ENCODE measurements at places on chromosomes 12 and 14.
A peak's percentile ranks its signal among the peaks of the same experiment; 100 is the strongest.

- no peak for DNase-seq
These were observed 134.8 kb upstream of the ARHGAP5 start for GRCh38 chr14:31942166-31942841.

DNA sequence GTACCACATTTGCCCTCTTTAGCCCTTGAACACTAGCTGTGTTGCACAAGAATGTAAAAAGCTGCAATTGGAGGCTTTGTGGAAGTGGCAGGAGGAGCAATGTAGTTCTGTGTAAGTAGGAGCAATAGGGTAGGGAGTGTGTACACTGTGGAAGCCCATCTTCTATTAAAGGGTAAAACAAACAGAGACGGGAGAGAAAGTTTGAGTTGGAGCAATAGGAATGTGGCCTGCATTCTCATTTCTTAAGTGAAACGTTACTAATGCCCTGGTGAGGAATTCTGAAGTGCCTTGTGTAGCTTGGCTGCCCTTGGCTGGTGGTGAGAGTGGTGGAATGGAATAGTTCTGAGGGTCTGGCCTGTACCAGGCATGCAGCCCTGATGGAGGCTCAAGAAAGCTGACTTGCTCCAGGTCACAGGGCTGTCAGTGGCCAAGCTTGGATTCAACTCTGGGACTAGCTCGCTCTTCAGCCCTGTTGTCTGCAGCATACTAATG, 38.8 kb upstream of the ATP23 start:
- DNase-seq = no peak

GRCh38 chr12:8947737-8948136, 1.7 kb downstream of the M6PR start:
- no peak for DNase-seq

DNA sequence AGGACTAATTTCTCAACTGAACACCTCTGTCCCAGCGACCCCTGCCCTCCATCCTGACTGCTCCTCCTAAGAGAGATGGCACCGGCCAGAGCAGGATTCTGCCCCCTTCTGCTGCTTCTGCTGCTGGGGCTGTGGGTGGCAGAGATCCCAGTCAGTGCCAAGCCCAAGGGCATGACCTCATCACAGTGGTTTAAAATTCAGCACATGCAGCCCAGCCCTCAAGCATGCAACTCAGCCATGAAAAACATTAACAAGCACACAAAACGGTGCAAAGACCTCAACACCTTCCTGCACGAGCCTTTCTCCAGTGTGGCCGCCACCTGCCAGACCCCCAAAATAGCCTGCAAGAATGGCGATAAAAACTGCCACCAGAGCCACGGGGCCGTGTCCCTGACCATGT, 756 bp downstream of the RNASE7 start:
- DNase-seq = no peak

DNA sequence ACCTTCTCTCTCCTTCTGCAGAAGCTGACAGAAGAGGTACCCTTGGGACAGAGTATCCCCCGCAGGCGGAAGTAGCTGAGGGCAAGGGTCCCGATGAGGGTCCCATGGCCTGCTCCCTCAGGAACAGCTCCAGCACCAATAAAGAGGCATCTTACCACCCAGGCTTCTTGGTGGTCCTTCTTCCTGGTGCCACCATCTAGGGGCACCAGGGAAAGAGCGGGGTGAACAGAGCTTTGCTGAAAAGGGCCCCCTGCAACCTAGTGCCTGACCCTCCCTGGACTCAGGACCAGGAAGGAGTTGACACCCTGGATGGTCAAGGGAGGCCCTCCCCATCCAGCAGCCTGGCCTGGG, 591 bp upstream of the IRF9 start:
- DNase-seq = no peak

DNA sequence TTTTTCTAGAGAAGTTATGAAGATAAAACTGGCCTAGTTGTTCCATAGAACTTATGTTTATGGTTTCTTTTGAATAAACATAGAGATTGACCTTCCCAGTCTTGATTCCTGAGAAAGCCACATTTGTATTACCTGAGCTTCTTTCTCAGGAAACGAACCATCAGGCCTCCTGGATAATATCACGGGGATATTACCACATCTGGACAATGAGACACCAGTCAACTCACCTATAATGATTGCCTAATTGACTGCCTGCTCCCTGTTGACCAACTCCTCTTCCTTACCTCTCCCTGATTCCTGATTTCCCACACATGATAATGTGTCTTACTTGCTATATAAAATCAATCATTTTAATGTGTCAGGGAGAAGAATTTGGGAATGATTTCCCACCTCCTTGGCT, 822.7 kb downstream of the LRFN5 start:
- no peak for DNase-seq

GRCh38 chr14:52129721-52130120, 60.9 kb upstream of the NID2 start:
- DNase-seq = no peak

GRCh38 chr14:96357216-96357615, 5.9 kb downstream of the ATG2B start:
- no peak for DNase-seq

- no peak for DNase-seq
These were observed 165.4 kb upstream of the PLEKHG7 start for GRCh38 chr12:92537290-92537960.

- no peak for DNase-seq
These were observed 18.1 kb downstream of the KMT5A start for GRCh38 chr12:123401753-123402683.

DNA sequence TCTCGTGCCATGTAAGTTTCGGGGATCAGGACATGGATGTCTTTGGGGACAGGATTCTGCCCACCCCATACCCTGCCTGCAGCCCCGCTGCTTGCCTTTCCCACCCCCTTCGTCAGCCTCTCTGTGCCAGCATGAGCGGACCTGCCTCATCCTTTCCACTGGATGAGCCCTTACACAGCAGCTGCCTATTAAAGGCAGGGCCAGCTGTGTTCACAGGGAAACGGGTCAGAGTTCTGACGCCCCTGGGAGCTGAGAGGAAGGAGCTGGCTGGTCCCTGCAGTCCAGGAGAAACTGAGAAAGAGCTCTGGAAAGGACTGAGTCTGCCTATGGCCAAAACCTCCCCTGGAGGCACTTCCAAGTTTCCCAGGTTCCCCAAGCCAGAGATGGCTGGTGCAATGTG, 83.5 kb upstream of the NCOR2 start:
- no peak for DNase-seq

DNA sequence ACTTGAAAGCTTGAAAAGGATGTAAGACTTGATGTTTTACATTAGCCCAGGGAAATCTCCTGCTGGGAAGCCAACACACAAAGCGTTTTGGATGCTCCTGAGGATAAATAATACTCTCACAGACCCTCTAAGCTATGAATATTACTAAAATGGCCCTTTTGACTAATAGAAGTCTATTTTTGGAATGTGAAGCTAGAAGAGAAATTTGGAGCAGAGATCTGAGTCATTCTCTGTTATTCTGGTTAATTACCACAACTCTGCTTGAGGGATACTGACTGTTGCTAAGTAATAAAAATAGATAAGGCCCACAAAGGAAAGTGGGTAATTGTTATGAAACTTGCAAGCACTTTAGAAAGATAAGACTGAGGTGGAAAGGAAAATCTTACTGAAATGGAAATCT, 346.2 kb upstream of the STXBP6 start:
- DNase-seq = no peak

DNA sequence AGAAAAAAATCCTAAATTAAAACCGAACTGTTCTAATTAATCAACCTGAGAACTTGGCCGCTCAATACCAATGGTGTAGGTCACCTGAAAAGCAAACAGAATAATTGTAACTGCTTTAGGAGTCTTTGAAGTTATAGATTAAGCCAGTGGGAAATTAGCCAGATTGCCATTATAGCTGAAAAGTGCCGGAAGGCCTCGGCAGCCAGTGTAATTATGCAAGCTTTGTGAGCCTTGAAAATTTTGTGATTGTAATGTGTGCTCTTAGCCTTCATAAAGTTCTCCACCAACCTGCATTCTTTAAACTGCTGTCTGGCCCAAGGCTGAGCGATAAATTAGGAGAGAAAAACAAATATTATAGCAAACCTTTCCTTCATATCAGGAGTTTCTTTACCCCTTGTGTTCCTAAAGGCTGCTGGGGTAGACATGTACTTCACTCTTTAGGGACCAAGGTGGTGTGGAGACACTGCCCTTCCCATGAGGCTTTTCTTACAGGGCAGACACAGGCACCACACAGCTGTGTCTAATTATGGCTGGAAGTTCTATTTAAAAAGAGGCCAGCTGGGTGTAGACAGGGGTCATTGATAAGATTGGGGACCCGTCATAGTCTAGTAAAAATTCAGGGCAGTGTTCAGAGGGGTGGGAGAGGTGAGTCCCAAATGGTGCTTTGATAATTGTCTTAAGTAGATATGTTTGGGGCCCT, 991.2 kb downstream of the FLRT2 start:
- no peak for DNase-seq

GRCh38 chr12:22312336-22312735, 22.2 kb downstream of the ST8SIA1 start:
- DNase-seq = no peak

- DNase-seq = no peak
These were observed 128.0 kb downstream of the STXBP6 start for GRCh38 chr14:24921903-24922302.

GRCh38 chr12:109014984-109015765, 5.7 kb downstream of the SVOP start:
- no peak for DNase-seq

- no peak for DNase-seq
These were observed 52.0 kb downstream of the NAV3 start for GRCh38 chr12:77882709-77883108.

DNA sequence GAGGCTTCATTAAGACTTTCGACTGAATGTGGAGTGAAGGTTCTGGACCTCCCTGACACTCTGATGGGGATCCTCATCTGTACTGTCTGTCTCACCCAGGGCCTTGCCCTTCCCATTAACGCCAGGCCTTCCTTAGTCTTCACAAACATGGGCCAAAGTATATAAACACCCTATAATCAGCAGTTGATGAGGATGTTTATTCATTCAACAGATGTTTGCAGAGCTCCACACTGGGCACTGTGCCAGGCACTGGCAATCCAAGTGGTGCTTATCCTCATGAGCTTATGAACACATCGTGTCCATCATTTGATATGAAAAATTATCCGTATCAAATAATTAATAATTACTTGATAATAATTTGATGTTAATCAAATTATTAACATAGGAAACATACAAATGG, 454.4 kb downstream of the FUT8 start:
- DNase-seq = no peak

DNA sequence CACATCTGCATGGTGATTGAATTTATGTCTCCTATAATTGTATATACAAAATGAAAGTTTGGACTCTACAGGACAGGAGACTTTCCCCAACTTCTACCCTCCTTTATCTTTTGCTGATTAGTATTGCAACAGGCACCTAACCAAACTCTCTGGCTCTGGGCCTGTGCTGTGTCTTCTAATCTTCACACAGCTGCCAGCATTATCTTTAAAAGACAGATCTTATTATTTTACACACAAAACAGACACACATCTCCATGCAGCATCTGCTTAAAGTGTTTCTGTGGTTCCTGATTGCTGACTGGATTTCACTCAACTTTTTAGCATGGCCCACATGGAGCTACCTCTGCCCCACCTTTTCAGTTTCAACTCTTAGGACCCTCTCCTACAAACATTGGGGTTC, 154.9 kb upstream of the PELI2 start:
- no peak for DNase-seq

DNA sequence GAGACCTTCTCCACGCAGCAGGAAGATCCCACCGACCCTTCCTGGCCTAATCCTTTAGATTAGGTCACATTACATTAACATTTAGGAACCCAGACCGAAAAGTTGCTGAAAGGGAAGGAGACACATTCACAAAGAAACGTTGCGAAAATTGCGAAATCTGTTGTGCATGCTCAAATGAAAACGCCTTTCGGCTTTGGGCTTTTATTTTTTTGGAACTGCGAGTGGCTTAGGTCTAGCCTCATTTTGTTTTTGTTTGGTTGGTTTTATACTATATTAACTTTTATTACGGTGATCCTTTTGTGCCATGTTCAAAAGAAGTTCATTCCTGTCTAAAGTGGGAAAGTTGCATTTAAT, 1.5 kb downstream of the MYF6 start:
- no peak for DNase-seq

GRCh38 chr14:77641534-77642341, 25.3 kb upstream of the SPTLC2 start:
- peak; percentile 59 for DNase-seq

DNA sequence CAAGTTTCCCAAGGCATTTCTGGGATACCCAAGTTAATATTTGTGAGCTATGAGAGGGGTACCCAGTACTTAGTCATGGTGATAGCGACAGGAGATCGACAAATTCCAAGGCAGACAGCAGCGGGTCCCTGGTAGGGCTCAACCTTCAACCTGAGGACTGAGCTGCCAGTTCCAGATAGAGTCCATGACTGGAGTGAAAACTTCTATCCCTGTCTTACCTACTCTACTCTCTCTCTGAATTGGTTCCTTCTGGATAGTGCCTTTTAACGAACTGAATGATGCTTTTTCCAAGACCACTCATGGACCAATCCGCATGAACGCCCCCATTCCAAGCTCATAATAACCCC, 76.9 kb upstream of the ALG10 start:
- no peak for DNase-seq

DNA sequence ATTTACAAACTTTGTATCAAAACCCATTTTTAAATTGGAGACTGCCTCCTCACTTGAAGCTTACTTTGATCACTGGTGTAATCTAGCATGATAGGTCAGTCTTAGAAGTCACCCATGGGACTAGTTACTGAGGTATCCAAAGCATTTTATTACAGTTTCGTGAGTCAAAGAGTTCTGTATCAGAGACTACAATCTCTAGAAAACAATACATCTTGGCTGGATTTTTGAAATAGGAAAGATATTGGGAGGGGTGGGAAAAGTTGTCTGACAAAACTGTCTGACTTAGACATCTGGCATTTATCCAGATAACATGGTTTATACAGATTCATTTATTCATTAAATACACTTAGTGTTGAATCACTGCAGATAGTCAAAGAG, 173.5 kb upstream of the PDZRN4 start:
- DNase-seq = no peak

- DNase-seq = no peak
These were observed 199.6 kb upstream of the TMEM260 start for GRCh38 chr14:56379956-56380355.

GRCh38 chr12:50411051-50411660, 10.5 kb downstream of the LARP4 start:
- DNase-seq = no peak

DNA sequence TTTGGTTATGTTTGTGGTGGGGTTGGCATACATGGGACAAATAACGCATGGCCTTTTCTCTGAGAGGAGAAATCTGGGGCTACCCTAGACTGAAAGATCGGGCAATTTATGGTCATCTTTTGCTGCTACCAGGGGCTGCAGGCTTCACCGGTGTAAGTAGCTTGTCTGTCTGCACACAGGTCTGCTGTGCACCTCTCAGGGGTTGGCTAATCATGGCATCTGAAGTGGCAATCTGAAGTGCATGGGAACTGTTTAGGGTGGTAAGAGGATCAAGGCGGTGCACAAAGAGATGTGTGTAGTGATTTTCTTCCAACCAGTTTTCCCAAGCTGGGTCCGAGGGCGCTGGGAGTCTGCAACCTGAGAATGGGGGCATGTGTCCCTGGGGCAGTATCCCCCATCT, 141.3 kb downstream of the EMP1 start:
- no peak for DNase-seq

- DNase-seq = no peak
These were observed 777 bp downstream of the ASCL1 start for GRCh38 chr12:102958073-102958829.

Data from activated T-cell treated with anti-CD3 and anti-CD28 coated beads for 1 hour (primary cell).